ENCODE measurements at places on chromosomes 11 and 22. TPM values are rescaled to one million over a fixed set of nuclear protein-coding genes. Genes with fewer than 3 reads are reported as not detected.

GRCh38 chr11:62152245-62153086, 28.7 kb downstream of the INCENP start:
- no peak for DNase-seq

- DNase-seq: no peak
Observed at GRCh38 chr22:49372530-49373288, 455.0 kb downstream of the BRD1 start.

DNA sequence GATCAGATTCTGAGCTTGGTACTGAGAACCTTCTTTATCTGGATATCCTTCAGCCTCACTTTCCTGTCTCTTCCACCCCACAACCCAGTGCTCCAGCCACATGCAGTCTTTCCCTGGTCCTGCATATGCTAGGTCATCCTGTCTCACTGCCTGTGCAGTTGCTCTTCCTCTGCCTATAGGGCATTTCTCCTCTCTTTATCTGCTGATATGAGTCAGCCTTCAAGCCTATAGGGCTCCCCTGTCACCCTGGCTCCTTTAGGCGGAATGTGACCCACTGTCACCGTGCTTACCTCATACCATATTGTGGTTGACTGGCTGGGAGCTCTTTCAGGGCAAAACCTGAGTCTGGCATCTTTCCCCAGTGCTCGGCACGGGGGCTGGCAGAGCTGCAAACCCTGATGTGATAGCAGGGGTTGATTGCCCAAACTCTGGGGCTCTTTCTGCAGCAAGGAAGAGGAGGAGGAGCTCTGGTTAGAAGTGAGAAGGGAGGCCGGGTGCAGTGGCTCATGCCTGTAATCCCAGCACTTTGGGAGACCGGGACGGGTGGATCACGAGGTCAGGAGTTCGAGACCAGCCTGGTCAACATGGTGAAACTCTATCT, 26.3 kb downstream of the MEI1 start:
- DNase-seq: no peak

DNA sequence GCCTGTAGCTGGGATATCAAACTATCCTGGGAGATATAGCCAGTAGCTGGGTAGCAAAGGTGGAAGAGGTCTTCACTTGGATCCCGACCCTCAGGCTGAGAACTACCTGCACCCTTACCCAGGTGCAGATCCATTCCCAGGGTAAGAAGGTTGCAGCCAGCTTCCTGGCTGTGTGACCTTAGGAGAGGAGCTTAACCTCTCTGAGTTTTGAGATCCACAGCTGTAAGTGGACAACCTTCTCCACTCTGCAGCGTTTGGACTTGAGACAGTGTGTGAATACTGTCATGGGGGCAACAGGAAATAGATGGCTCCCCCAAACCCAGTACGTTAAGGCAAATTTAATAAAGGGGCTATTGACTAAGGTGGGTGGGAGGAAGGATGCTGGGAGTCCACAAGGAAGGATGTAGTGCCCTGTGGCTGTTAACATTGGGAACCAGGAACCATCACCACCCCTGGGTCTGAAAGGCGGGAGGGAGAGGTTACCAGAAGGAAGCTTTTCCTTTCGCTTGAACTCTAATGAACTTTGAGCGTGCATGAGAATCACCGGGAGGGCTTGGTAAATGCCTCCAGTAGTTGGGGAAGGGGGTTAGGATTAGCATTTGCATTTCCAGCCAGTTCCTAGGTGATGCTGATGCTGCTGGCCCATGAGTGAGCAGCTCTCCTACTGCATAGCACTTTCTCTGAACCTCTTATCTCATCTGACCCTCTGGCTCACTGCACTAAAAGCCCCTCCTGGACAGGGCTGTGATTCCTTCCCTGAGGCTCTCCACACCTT, 24.4 kb downstream of the SGSM1 start:
- DNase-seq: no peak

- DNase-seq: no peak
Observed at GRCh38 chr11:126025822-126026221, 36.8 kb downstream of the CDON start.

DNA sequence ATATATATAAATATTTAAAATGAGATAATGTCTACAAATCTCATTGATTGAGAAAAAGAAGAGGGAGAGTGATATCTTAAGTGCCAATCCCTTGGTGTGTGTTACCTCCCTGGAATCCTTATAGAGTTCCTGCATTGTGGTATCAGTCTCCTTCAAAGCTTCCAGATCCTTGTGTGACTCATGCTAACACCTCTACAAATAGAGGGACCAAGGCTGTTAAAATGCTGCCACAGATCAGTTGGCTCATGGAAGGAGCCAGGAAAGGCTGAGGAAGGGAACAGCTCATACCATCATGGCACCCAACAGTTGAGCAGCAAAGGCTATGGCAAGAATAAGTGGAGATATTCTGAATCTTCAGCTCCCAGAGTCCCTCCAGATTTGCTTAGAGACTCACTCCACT, 163.6 kb upstream of the ISX start:
- DNase-seq: no peak

GRCh38 chr11:6319704-6320410, 444 bp downstream of the CAVIN3 start:
- peak; percentile 97 for DNase-seq

- peak; percentile 78 for DNase-seq
Observed at GRCh38 chr11:34640050-34640923, 19.4 kb downstream of the EHF start.

DNA sequence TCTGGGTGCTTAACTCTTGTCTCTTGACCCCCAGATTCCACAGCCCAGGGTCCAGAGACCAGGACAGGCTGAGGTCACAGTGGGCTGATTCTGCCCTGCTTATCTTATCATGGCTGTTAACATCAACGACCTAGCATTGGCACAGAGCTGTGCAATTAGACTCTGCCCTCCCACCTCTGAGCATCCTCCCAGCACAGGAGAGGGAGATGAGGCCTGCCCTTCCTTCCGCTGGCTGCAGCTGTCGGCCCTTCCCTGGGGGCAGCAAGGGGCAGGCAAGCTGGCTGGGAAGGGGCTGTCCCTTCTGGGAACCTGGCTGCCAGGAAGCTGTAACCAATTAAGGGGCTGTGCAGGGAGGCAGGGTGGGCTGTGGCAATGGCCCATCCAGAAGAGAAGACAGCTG, 22.5 kb downstream of the LRRC10B start:
- no peak for DNase-seq

GRCh38 chr11:76861490-76861953, 804 bp downstream of the ACER3 start:
- DNase-seq: no peak

DNA sequence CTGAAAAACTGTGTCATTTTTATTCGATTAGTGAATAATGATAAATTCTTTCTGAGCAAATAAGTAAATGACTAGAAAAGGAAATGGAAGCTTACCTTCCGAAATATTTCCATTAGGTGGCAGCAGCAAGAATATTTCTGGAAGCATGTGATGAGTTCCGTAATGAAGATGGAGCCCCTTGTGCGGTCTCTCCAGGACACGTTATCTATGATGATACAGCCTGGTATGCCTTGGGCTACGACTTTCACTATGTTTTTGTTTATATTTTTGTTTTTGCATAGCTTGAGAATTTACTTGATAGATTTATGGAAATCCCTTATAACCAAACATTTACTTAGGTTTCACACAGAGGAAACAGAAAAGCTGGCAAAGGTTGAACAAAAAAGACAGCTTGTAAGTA, 25.7 kb downstream of the CASP5 start:
- DNase-seq: no peak

- no peak for DNase-seq
Observed at GRCh38 chr22:32218470-32218869, 13.6 kb upstream of the RFPL2 start.

The SCN3B gene
- total RNA-seq: 1.6 TPM

The THRSP gene
- total RNA-seq: not detected

The SAA1 gene
- 260 TPM for total RNA-seq

The TOB2 gene
- 26.8 TPM for total RNA-seq
